Daoy (cell line): ENCODE measurements at places on chromosomes 2 and 18.

DNA sequence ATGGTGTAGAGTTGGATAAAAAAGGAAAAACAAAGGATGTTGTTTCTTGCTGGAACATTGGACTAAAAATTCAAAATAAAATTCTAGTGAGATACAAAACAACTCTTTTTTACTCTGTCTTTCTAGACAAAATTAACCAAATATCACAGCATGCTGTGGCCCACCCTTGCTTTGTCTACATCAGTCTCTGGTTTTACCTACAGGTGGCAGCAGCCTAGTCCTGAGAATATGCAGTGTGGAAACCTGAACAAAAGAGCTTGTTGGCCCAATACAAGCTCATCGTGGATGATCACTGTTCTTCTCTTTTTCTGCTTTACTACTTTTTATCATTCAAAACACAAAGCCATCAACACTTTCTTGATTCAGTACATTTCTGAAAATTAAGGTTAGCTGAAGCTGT, 210.4 kb downstream of the CDH19 start:
- no peak for DNase-seq

GRCh38 chr18:35695384-35695783, 113.8 kb downstream of the GALNT1 start:
- DNase-seq = no peak

DNA sequence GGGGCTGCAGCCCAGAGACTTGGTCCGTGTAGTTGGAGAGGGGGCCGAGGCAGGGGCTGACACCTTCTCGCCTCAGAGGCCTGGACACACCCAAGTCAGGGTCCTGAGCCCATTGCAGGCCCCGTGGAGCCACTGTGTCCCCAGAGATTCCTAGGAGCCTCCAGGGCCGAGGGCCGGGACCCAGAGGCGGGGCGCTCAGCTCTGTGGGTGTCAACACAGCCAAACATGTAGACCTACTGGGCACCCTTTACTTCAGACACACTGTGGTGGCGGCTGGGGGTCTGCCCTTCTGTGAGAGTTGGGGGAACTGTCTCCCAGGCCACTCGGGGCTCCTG, 459 bp upstream of the ESPNL start:
- DNase-seq = no peak

DNA sequence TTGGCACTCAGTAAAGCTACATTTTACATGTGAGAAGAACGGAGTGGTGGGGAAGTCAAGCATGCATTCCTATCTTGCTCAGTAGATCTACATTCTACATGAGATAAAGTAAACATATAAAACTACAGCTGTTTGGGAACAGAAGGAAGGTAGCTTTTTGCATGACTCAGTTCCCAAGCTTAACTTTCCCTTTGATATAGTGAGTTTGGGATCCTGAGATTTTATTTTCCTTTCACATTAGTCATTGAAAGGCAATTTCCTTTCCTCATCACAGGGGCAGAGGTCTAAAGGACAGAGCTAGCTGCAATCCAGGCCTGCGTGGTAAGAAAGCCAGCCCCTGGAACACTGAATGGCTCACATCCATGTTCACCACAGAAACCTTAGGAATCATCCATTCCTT, 257.2 kb downstream of the SRBD1 start:
- peak; percentile 89 for DNase-seq

DNA sequence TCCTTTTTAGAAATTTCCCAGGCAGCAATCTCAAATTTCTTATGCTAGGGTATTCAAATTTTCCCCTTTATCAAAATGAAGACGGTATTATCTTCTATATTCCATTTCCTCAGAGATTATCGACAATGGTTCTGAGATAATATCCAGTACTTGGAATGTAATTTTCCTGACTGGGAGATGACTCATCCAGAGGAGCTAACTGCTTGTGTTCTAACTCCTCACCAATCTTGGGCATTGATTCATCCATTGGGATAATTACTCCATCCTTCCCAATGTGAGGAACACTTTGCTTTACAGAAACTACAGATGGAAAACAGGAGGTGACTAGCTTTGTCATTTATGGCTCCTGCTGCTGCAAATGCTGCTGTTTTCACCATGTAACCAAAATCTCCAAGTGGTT, 239.4 kb upstream of the LYPD1 start:
- peak; percentile 21 for DNase-seq

GRCh38 chr18:79566771-79567431, 112.7 kb upstream of the CTDP1 start:
- DNase-seq = no peak

- DNase-seq = no peak
These were observed 47.4 kb downstream of the RHOB start for GRCh38 chr2:20494241-20494640.

DNA sequence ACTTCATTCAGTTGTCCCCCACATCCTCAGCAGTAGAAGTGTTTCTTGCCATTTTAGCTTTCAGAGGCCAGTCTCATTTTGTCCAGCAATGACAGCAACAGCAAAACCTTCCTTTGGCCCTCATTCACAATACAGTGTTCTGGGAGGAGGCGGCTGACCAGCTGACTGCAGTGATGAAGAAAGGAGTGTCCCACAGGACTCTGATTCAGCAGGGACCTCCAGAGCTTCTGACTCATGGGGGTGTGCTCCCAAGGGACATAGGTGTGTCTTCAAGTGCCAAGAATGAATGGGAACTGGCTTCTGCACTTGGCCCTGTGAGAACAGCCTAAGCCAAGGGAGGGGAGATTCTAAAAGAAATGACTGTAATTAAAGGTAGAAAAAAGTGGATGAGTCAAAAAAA, 147.0 kb upstream of the PELI1 start:
- DNase-seq = peak; percentile 84

DNA sequence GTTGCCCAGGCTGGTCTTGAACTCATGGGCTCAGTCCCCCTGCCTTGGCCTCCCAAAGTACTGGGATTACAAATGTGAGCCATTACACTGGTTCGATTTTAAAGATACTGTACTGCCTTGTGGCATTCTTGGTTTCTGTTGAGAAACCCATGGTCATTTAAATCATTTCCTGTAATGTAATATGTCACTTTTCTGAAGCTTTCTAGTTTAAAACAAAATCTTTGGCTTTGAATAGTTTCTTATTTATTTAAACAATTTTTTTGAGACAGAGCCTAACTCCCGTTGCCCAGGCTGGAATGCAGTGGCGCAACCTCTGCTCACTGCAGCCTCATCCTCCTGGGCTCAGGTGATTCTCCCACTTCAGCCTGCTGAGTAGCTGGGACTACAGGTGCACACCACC, 8.9 kb downstream of the ZNF512 start:
- no peak for DNase-seq

DNA sequence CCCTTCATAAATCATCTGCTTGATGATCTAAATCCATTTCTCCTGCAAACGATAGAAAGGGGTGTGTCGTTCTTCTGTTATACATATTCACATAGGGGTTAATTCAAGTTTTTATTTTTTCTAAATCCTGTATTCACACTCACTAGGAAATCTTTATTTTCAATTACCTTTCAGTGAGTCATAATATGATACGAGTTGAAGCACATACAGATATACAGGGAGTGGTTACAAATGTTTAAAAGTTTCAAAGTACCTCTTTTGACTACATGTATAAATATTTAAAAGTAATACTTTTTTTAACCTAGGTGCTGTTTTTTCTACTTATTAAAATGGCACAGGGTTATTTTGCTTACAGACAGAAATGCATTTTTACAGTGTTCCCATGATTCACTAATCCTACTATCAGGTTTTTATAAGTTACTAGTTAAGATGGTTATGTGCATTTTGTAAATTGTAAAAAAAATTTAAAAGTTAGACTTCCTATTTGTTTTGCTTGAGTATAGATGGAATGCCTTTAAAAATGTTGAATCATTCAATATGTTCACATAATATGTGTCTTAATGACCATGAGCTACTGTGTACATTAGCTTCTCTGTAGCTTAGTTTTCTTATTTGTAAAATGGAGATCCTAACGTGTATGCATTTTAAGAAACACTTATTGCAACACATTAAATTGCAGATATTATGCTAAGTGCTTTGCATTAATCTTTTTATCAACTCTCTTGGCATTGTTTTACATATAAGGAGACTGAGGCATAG, 1378.1 kb downstream of the DSC3 start:
- no peak for DNase-seq

DNA sequence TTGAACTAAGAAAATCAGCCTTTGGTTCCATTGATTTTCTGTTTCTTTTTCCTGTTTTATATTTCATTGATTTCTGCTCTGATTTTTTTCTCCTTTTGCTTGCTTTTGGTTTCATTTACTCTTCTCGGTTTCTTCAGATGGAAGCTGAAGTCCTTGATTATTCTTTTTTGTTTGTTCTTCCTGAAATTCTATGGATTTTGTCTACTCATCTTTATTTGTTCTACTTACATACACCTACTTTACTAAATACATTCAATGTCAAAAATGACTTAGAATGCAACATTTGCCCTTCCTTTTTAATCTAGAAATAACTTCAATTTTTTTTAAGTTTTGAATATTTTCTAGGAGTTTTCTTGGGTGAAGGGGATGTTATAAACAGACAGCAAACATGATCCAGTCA, 612.5 kb downstream of the METTL4 start:
- DNase-seq = no peak

- peak; percentile 15 for DNase-seq
These were observed 306.0 kb downstream of the CLIP4 start for GRCh38 chr2:29420999-29421782.
